ENCODE measurements at places on chromosomes 6 and 20. TPM values are rescaled to one million over a fixed set of nuclear protein-coding genes. Genes with fewer than 3 reads are reported as not detected.

The ENPP5 gene
- total RNA-seq: not detected

The HEY2 gene
- not detected for total RNA-seq

The TCP11 gene
- total RNA-seq: 0.28 TPM

The SLC17A4 gene
- total RNA-seq: not detected

The LPIN3 gene
- total RNA-seq: 1.5 TPM

The EDN1 gene
- total RNA-seq: 438 TPM

The KCNK16 gene
- not detected for total RNA-seq

The FAM217A gene
- total RNA-seq: not detected

The EYS gene
- total RNA-seq: not detected

Measured in dermis blood vessel endothelial cell (primary cell).